Activated gamma-delta T cell treated with anti-CD3 and anti-CD28 coated beads, Interleukin-2, amount 50 U/mL, for 16 hours (primary cell): ENCODE measurements at places on chromosomes 7 and 10.

DNA sequence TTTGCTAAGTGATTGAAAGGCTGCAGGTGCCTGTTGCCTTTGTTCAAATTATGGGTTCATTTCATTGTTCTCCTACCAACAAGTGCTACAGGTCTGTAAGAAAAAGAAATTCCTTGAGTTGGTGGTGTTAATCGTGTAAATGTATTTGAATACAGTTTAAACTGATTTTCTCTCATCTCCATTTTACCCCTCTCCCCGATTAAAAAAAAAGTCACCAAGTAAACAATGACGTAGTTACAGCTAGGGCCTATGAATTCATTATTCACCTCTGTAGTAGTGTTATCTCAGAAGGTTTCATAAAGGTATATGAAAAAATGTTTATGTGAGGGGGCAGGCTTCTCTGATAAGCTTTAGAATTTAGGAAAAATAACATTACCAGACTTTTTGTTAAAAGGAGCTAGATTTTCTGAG lies 1.1 kb downstream of the REEP3 start:
- DNase-seq: no peak

- no peak for DNase-seq
Measured at GRCh38 chr10:33708561-33708960, 374.1 kb upstream of the NRP1 start.

DNA sequence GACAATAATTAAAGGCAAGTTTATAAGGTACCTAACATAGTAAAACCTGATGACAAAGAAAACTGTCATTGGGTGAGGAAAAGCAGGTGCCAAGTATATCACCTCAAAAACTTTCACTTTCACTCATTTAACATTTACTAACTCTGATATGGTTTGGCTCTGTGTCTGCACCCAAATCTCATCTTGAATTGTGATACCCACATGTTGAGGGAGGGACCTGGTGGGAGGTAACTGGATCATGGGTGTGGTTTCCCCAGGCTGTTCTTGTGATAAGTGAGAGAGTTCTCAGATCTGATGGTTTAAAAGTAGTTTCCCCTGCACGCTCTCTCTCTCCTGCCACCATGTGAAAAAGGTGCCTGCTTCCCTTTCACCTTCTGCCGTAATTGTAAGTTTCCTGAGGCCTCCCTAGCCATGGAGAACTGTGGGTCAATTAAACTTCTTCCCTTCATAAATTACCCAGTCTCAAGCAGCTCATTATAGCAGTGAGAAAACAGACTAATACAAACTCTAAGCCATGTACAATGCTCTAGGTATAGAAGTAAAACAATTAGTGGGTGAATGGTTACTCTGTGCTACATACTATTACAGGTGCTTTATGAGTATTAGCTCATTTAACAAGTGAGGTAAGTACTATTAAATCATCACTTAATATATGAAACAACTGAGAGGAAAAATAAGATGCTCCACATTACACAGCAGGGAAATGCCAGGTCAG lies 199.0 kb downstream of the CHCHD3 start:
- DNase-seq: peak; percentile 4

- no peak for DNase-seq
Measured at GRCh38 chr10:13592306-13592705, 5.5 kb downstream of the PRPF18 start.

DNA sequence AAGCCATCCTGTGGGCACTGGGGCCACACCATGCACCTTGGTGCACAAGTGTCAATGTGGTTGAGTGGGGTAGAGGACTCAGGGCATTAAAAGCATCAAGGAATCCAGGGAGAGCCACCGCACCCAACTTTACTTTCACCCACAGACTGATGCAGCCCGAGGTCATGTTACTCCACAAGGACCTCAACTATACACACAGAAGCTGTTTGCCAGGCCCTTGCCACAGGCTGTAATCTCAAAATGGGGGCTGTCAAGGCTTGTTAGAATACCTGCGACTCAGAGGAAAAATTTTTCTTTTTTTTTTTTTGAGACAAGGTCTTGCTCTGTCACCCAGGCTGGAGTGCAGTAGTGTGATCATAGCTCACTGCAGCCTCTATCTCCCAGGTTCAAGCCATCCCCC lies 26.5 kb upstream of the KCTD7 start:
- no peak for DNase-seq

DNA sequence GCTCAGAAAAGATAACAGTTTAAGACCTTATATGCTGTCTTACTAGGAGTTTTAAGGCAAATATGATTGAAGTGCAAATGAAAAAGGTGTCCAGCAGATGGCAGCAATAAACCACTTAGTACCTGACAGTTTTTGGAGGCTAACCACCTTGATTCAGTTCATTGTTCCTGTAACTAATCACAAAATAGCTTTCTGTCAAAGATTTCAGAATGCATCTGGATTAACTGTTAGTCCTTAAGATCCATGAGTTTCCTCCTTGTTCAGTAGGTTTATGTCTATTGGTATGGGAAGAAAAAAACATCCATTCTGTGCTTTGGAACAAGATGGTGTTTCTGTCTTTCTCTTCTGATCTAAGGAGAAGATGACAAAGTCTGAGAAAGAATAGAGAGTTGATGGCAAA lies 46.6 kb downstream of the CCSER2 start:
- DNase-seq: peak; percentile 27

DNA sequence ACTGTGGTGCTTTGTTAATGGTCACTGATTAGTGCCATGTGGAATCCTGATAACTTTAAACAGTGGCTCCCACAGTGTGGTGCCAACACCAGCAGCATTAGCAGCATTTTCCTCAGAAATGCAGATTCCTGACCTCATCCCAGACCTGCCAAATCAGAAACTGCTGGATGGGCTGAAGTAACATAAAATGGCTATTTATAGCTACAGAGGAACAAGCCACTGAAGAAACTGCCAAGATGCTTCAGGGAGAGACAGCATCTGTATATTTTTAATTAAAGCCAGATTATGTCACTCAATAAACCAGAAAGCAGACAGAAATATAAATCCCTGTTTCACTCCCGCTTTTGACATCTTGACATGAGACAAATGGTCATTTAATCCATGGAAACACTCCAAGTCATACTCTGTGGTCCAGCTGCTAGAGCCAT lies 178.5 kb downstream of the AMPH start:
- no peak for DNase-seq

- DNase-seq: no peak
Measured at GRCh38 chr7:15166620-15167019, 264.1 kb upstream of the DGKB start.

DNA sequence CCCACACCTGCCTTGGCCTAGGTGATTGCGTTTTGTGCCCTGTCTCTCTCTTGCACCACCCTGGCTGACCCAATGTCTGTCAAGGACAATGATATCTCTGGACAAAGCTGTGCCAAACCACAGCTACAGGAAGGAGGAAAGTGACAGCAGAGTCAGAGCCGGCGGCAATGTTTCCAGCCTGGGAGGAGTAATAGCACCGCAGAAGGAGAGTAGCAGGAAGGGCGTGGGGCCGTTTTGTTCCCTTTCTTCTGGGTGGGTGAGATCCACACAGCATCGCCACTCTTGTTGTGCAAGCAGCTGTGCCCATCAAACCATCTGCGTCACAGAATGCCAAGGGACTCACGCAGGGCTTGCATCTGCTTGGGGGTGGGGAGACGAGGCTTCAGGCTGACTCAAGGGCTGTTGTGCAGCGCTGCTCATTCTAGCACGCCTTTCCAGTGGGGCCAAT lies 341.6 kb upstream of the AUTS2 start:
- DNase-seq: no peak

DNA sequence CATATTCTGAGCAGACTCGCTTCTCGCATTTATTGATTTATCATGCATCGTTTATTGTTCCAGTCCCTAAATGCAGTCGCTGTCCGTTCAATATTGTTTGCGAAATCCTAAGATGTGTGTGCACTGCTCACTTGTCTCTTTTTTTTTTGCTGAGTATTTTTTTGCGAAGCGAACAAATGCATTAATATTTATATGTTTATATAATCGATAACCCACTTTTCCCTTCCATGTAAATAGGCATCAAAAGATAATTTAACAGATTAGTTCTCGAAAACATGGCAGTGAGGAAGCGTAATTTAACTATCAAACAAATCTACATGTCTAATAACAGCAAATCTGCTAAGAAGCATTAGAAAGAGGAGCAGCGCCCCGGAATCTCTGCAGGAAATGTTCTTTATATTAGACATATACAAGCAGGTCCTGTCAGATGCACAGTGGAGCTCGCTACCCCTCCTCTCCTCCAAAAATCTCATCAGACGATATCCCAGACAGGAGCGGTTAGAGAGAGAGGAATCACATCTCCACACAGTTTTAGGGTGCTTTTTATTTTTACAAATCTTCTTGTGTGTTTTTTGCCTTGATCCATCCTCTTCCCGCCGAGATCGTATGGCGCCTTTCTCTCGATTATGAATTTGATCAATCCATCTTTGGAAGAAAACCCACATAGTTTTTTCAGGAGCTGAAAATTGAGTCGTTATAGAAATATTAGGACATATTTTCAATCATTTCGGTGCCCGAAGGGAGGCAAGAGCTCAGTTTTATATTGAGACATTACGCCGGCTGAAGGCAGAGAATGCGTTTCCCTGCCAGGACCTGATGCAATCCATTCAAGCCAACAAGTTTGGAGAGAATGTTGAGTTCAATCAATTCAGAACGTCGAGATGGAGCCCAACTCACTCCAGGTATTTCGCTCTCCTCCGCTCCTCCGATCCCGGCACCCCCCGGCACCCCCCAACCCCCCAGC lies at the start of gene ARID5B:
ARID5B (plus strand) TSS at position 871 of the 964 bp plus-strand sequence; CDS start at position 882, 11 bp downstream.
- DNase-seq: no peak
